Fibroblast of lung (primary cell): ENCODE measurements at places on chromosomes 6 and 20. TPM values are rescaled to one million over a fixed set of nuclear protein-coding genes. Genes with fewer than 3 reads are reported as not detected.

CPNE5 gene
- 0.26 TPM in 1 of 2 replicates, not detected in the other for total RNA-seq

NFS1 gene
- total RNA-seq, result 31.7 and 36.5 TPM in 2 replicates

COL10A1 gene
- 1.3 and 40.1 TPM in 2 replicates for total RNA-seq

OR2J3 gene
- not detected in 2 replicates for total RNA-seq

AVP gene
- total RNA-seq, result not detected in 2 replicates

HLA-DQA2 gene
- total RNA-seq, result not detected in 2 replicates

ADAM33 gene
- 37.2 and 67.9 TPM in 2 replicates for total RNA-seq

DLK2 gene
- total RNA-seq, result under 0.01 and 0.17 TPM in 2 replicates

C20orf202 gene
- under 0.01 TPM in 1 of 2 replicates, not detected in the other for total RNA-seq

SFTA2 gene
- not detected in 2 replicates for total RNA-seq

RCAN2 gene
- 5.6 and 11.7 TPM in 2 replicates for total RNA-seq

POM121L2 gene
- total RNA-seq, result not detected in 2 replicates

PPIL6 gene
- total RNA-seq, result 5.0 and 8.5 TPM in 2 replicates

FLRT3 gene
- total RNA-seq, result 5.1 and 7.6 TPM in 2 replicates

PTCRA gene
- total RNA-seq, result not detected in 2 replicates

SLC26A8 gene
- not detected in 2 replicates for total RNA-seq

CCN5 gene
- 21.1 and 31.4 TPM in 2 replicates for total RNA-seq

PYGB gene
- 81.7 and 89.5 TPM in 2 replicates for total RNA-seq

DPPA5 gene
- not detected in 2 replicates for total RNA-seq

CRYBG1 gene
- total RNA-seq, result 2.1 and 10.1 TPM in 2 replicates

COX4I2 gene
- not detected in 2 replicates for total RNA-seq

ZNF512B gene
- 6.4 and 8.4 TPM in 2 replicates for total RNA-seq

COL12A1 gene
- total RNA-seq, result 580 and 1,023 TPM in 2 replicates

PPP1R3D gene
- 5.6 and 7.4 TPM in 2 replicates for total RNA-seq

LIME1 gene
- 1.5 and 3.5 TPM in 2 replicates for total RNA-seq

SPINT4 gene
- not detected in 2 replicates for total RNA-seq

PTCHD4 gene
- total RNA-seq, result 4.4 and 5.8 TPM in 2 replicates

ZC3H12D gene
- under 0.01 and 0.17 TPM in 2 replicates for total RNA-seq

TSPO2 gene
- not detected in 2 replicates for total RNA-seq

EYA2 gene
- 1.3 and 1.7 TPM in 2 replicates for total RNA-seq

SLC24A3 gene
- total RNA-seq, result 1.8 and 4.9 TPM in 2 replicates

ABCC10 gene
- 16.7 and 23.1 TPM in 2 replicates for total RNA-seq

PSMB1 gene
- total RNA-seq, result 227 and 245 TPM in 2 replicates

INSM1 gene
- not detected in 2 replicates for total RNA-seq

RBPJL gene
- not detected in 2 replicates for total RNA-seq

TPBG gene
- total RNA-seq, result 24.9 and 31.0 TPM in 2 replicates

NELFCD gene
- total RNA-seq, result 46.2 and 46.9 TPM in 2 replicates

OXT gene
- not detected in 2 replicates for total RNA-seq

SIRPB1 gene
- 0.17 and 1.0 TPM in 2 replicates for total RNA-seq

STK38 gene
- 17.7 and 26.9 TPM in 2 replicates for total RNA-seq
